Left renal pelvis (tissue), 4 donors: ENCODE measurements at places on chromosomes 12 and 14. TPM values are rescaled to one million over a fixed set of nuclear protein-coding genes. Genes with fewer than 3 reads are reported as not detected.

- DNase-seq, result no peak
These were observed 25.7 kb downstream of the PPP1CC start for GRCh38 chr12:110717037-110717436.

GRCh38 chr12:91901381-91902074 lies 244.1 kb downstream of the BTG1 start:
- no peak for DNase-seq

GRCh38 chr12:111753144-111753881 lies 13.4 kb upstream of the ALDH2 start:
- DNase-seq, result no peak

- DNase-seq, result no peak
These were observed 2.0 kb upstream of the CHURC1 start for GRCh38 chr14:64912261-64912660.

The GTF2A1 gene
- 45.1 TPM for polyA plus RNA-seq
